CD8-positive, alpha-beta T cell (primary cell): ENCODE measurements at places on chromosomes 5 and 9.
A peak's percentile ranks its signal among the peaks of the same experiment; 100 is the strongest.

DNA sequence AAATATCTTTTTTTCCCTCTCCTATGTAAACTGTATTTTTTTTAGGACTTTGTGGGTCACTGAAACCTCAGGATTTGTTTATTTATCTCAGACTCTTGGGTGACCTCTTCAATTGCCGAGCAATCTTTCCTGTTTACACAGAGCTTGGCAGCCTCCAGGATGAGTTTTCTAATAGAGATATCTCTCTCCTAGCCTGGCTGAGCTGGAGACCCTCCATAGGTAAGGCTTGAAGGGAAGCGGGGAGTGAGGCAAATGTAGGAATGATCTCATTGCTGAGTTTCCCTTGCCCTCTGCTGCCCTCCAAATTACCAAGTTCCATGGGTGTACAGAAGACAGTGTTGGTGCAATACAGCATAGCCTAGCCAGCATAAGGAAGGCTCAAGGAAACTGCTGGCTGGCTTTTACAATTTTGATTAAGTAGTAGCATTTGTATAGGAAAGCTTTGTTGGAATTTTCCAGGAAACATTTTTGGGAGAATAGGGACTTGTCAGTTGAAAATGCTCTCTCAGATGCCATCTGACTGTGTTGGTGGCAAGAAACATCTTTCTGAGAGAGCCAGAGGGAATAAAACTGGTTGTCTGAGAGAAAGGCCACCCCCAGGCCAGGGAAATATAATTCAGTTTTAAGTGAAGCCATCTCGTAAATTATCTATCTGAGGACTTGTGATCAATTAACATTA lies 116.0 kb downstream of the NMUR2 start:
- DNase-seq = no peak

- DNase-seq = peak; percentile 42
These were observed 7.6 kb downstream of the TTC39B start for GRCh38 chr9:15299374-15299939.

DNA sequence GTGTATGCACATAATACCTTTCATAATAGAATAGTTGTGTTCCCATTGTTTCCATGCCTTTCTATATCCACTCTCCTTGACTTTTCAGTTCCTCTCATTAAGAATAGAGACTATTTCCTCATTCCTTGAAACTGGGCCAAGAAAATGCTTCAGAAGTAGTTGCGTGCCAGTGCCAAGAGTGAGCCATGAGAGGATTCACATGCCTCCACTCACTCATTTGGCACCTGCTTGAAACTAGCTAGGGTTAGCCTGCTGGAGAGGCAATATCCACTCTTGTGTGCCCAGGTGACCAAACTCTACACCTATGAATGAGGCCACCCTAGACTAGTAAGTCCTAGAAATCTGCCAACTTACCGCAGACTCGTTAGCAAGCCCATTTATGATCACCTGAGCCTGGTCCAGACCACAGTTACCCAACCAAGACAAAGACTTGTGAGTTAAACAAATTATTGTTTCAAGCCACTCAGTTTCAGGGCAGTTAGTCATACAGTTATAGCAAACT lies 276.3 kb downstream of the EPB41L4A start:
- no peak for DNase-seq

- no peak for DNase-seq
These were observed 94.3 kb downstream of the MVB12B start for GRCh38 chr9:126420643-126421564.

DNA sequence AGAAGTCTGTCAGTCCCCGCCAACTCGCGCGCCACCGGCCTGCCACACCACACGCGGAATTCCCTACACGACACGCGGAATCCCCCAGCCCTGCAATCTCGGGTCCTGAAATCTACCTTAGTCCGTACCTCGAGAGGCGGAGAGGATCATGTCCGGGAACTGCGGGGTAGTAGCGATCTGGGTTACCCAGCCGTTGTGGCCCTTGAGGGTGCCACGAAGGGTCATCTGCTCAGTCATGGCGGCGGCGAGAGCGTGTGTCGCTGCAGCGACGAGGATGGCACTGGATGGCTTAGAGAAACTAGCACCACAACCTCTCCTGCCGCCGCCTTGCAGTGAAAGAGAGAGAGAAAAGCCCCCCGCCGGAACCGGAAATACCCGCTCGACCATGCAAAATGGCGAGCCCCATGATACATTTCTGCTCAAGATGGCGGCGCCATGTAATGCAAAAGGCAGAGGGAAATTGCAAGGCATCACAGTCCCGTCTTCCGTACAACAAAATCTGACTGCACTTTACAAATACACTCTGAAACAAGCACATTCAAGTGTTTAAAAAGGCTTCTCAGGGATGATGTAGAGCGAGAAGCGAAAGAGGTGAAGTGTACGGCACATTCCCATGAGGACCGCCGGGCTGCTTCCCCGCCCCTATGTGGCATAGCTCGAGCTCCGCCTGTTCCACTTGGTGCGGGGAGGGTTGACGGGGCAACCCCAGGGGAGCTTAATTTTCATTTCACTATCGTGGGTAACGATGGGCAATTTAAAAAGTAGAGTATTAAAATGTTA lies at the start of gene RACK1:
Gene RACK1, minus strand, starts transcription at position 343 of the 780 bp plus-strand sequence. Its CDS starts 106 bp downstream, at position 237.
- peak; percentile 92 for DNase-seq

DNA sequence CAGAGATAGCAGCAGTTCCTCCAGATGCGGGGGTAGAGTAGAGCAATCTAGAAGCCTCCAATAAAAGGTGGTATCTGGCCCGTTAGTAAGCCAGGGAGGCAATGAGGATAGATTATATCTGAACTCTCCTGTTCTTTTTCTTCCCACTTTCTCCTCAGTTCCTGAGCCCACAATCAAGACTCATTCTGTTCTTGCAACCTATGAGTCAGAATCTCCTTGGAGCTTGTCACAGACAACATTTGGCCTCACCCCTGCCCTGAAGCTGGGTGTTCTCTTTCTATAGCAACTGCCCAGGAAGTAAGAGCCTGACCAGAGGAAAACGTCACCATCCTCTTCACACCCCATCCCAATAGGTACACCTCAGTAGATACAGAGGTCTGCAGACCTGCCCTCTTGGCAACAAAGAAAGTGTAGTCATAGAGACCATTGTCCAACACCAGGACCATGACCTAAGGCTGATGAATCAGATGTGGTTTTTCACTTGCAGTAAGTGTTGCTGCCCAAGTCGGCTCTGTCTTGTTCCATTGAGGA lies 76.3 kb upstream of the PCA3 start:
- DNase-seq = no peak

GRCh38 chr5:154514331-154514730 lies 36.3 kb upstream of the HAND1 start:
- DNase-seq = no peak

DNA sequence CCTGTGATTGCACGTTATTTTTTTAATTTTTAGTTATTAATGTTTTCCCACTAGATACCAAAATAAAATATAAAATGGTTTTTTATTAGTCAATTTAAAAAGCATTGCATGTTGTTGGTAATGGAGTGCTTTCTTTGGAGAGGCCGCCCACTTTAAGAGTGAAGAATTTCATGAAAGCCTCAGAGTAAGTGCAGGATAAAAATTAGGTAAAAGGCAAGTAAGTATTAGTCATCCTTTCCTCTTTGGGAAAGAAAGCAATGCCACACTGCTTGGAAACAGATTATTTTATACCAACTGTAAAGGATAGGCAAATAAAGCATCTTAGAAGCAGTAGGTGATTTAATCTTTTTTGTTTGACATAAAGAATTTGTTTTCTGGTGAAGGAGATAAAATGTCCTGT lies 62.9 kb downstream of the HSD17B4 start:
- no peak for DNase-seq

DNA sequence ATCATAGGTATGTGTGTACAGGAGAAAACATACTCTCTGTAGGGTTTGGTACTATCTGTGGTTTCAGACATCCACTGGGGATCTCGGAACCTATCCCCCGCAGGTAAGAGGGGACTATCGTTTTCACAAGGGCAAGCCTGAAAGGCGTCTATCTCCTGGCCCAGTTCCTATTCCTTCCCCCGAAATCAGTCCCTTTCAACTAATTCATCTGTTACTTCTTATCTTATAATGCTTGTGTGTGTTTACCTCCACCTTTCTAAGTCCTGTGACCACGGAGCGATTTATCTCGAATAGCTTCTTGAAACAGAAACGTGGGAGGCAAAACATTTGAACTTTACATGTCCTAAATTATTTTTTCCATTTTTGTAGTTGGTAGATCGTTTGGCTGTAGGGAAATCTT lies 11.4 kb downstream of the ABO start:
- DNase-seq = no peak

- DNase-seq = no peak
These were observed 136.6 kb upstream of the GPR151 start for GRCh38 chr5:146652547-146652946.

DNA sequence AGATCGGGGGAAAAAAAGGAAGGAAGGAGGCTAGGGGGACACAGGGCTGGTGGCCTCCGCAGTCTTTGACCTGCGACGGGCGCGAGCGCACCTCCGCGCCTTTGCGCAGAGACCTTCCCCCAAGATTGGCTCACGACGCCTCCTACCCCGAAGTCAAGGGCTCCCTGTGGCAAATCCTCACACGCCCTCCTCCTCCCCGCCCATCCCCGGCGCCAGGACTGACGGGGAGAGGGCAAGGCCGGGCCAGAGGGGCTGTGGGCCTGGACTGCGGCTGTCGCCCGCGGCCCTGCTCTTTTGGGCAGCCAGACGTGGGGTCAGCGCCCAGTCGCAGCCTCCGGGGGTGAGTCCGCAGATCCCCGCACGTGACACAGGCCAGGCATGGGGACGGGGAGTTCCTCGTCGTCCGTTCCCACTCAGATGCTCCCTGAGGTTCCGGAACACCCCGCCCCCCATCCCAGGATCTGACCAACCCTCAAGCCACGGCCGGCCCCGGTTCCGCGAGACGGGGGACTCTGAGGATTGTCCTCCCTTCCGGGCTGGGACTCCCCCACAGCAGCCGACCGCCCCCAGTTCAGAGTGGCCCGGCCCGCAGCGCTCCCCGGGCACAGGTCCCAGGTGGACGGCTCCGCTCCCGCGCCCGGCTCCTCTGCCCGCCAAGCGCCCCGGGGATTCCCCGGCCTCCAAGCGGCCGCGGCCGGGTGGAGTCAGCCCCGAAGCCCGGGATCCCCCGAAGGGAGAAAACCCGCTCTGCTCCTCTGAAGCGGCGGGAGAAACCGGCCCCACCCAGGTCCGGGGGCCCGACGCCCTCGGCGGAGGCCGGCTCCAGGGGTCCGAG lies 543 bp upstream of the ANKRD33B start:
- DNase-seq = no peak

DNA sequence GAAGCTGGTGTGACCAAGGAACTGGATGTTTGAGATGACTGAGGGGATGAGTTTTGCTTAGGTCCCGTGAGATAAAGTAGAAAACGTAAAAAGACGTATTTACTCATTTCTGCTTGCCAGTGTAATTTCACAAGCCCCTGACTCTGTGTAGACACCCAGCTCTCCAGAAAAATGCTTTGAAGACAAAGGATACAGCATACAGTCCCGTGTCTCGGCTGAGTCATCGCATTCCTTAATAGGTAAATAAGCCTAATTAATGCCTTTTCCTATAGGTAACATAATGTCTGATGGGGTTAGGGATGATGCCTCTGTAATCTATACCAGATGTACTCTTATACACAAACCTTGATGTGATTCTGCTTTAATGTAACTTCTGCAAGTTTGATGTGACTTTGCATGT lies 20.2 kb downstream of the S100Z start:
- no peak for DNase-seq

GRCh38 chr9:114057161-114057885 lies 20.8 kb downstream of the AMBP start:
- DNase-seq = no peak

DNA sequence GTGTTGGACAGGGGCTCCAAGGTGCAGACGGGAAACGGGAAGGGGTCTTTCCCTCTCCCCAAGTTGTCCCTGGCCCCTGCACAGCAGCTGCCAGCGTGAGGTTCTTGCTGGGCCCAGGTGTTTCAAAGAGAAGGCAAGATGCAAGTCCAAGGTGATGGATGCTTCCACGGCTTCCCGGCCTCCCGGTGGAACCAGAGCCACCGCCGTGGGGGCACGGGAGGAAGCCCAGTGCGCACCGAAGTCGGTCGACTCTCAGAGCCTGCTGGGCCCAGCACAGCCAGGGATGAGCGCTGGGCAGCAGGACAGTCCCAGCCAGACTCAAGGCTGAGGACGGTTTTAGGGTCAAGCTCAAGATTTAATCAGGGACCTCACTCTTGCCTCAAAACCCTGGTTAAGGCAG lies 25.2 kb upstream of the BARHL1 start:
- no peak for DNase-seq

GRCh38 chr9:34647084-34647403 lies 569 bp downstream of the GALT start:
- no peak for DNase-seq

DNA sequence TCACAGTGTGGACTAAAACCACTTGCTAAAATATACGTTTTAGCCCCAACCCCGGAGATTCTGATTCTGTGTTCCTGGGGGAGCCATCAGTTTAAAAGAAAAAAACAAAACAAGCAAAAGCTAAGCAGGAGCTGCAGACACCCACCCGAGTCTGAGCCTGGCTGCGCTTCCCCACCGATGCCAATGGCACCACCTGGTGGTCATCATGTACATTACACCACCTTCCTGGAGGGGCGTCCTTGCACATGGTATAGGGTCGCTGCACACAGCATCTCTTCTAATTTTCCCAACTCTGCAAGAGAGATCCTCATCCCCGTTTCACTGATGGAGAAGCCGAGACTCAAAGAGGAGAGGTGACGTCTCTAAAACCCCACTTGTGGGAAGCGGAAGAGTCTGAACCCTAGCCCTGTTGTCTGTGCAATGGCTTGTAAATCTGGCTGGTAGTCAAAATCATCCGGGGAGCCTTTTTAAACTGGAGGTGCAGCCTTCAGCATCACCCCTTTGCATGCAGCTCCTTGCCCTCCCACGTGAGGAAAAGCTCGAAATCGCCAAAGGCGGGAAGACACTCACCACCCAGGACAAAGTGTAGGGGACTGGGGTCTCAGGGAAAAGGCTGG lies 23.1 kb upstream of the CNOT6 start:
- DNase-seq = peak; percentile 76

- no peak for DNase-seq
These were observed 989.5 kb upstream of the CDH9 start for GRCh38 chr5:28027851-28028250.

- no peak for DNase-seq
These were observed 40.0 kb downstream of the EBF1 start for GRCh38 chr5:159059722-159060121.

GRCh38 chr5:55603922-55604321 lies 69.2 kb upstream of the PLPP1 start:
- no peak for DNase-seq

- no peak for DNase-seq
These were observed 144.5 kb upstream of the TNC start for GRCh38 chr9:115262477-115262876.

DNA sequence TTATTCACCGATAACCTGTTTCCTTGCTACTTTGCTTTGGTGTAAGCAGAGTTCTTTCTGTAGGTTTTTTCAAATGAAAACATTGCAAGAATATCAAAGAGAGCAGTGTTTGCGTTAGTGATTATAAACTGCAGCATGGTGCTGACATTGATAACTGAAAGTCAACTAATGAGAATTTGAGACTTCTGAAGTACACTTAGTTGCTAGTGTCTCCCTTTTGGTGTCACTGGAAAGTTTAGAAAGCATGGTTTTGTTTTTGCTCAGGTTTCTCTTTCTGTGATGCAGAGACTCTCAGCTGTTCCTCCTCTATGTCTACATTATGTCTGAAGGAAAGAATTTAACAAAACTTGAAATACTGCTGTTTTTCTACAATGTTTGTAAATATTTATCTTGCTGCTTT lies 80.2 kb upstream of the ZNF169 start:
- no peak for DNase-seq

GRCh38 chr5:74530326-74531050 lies 110.0 kb downstream of the ENC1 start:
- no peak for DNase-seq
